ENCODE measurements at places on chromosomes 6 and 20. TPM values are rescaled to one million over a fixed set of nuclear protein-coding genes. Genes with fewer than 3 reads are reported as not detected.
A peak's percentile ranks its signal among the peaks of the same experiment; 100 is the strongest.

The PRICKLE4 gene
- total RNA-seq = 0.93 TPM

The TREM1 gene
- total RNA-seq = 9.9 TPM

DNA sequence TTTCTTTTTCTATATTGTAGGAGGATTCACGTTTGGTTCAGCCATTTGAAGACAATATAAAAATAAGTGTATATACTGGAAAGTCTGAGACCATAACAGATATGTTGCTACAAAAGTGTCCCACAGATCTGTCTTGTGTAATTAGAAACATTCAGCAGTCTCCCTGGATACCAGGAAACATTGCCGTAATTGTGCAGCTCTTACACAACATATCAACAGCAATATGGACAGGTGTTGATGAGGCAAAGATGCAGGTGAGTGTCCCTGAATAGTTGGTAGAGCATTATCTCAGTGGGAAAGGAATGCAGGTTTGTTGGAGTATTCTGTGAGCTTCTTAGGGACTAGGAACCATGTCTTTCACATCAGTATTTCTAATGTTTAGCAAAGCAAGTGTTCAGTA lies 18.3 kb upstream of the ADGRF4 start:
- peak; percentile 52 for DNase-seq

GRCh38 chr6:54929245-54929909 lies 82.8 kb downstream of the FAM83B start:
- no peak for DNase-seq

- DNase-seq = no peak
Observed at GRCh38 chr6:2940010-2940850, 31.1 kb downstream of the SERPINB6 start.

- no peak for DNase-seq
Observed at GRCh38 chr6:107657755-107658461, 166.2 kb downstream of the SCML4 start.

DNA sequence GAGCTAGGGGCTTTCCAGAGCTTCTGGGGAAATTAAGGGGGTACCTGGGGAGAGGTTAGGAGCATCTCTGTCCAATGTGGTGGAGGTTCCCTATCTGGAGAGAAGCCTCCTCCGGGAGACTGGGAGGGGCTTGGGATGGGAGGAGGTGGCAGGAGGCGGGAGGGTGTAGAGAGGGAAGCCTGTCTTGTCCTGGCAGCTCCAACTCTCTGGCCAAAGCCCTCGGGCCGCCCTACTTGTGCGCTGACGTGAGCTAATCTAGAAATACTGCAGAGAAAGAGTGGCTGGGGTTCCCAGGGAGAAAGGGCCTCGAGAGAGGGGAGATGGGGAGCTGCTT lies 1.6 kb upstream of the SLC32A1 start:
- DNase-seq = no peak

- no peak for DNase-seq
Observed at GRCh38 chr6:153207006-153207405, 75.9 kb upstream of the RGS17 start.

Measured in MCF 10A (cell line).